ENCODE measurements at places on chromosomes 13 and 19.

GRCh38 chr19:3679581-3679980 is 20.7 kb downstream of the PIP5K1C start:
- DNase-seq, result no peak

DNA sequence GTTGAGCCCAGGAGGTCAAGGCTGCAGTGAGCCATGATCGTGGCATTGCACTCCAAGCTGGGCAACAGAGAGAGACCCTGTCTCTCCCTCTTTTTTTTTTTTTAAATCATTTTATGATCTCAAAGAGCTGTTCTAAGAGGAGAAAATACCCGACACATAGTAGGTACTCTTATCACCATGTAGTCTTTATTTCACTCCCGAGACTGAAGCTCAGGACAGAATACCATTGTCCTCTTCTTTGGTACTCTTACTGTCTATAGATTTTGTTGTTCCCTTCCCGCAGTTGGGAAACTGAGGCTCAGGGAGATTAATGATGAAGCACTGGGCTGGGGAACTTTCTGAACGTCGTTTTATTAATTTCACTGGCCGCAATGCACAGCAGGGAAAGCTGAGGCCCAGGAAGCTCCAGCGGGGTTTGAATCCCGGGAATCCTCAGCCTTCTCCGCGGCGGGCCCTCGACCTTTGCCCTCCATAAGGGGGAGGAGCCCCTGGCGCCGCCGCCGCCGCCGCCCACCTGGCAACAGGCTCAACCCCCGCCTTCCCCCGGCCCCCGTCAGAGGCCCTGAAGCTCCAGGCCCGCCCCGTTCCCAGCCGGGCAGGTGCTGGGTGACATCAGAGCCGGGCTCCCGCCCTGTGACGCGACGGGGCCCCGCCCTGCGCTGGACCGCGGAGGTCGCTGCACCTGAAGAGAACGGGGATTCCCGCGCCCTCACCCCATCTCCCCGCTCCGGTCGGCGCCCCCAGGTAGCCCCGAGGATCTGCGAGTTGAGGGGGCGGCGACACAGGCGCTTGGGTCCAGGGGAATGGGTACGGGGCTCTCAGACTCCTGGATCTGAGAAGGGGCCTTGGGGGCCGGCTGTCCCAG is 1.6 kb downstream of the MYH14 start:
- peak; percentile 91 for DNase-seq

DNA sequence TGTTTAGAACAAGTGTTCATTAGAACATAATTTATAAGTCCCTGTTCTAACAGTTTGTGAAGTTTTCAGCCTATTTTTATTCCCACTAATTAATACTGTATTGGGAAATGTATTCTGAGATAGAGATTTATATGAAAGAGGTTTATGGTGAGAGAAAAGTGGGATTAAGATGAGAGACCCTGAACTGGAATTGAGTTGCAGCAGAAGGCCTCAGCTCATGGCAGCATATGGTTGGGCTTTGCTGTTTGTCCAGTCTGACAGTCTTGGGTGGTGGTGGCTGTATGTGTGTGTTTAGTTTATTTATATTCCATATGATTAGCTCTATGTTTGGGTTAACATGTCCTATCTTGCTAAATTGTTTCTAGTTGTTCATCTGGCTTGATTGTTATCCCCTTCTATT is 575.1 kb downstream of the SLITRK5 start:
- DNase-seq, result no peak

DNA sequence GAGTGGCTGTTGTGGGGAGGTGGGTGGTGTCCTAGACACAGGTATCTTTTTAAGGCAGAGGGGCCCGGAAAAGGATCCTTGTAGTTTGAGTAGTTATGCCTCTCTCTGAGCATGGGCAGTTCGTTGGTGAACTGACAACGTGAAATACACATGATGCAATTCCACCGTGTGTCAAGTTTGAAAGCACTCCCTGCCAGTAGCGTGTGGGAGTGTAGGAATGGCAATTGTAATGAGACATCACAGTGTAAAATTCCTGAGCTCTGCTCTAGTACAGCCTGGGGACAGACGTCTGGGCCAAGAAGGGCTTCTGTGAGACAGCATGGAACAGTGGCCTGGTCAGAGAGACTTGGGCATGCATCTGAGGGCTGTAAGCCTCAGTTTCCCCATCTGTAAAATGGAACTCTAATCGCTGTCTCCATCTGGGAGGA is 10.4 kb upstream of the ASF1B start:
- DNase-seq, result no peak

DNA sequence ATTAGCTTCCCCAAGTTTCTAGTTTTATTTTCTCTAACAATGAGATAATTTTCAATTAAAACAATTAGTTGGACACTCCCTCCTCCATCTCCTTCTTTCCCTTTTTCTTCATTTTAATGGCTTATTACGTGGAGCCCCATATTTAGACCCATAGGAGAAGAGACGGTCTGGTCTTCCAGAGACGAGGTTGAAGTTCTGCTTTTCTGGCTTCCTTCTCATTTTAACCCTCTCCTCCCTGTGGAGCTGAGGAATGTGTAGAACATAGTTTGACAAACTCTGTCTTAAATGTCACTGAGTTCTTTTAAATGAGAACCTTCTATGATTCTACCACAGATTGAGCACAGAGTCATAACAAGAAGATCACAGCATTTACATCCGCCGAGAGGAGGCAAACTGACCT is 86.8 kb downstream of the EDNRB start:
- DNase-seq, result no peak

- peak; percentile 90 for DNase-seq
Measured at GRCh38 chr19:50461066-50461875, 15.0 kb upstream of the EMC10 start.

DNA sequence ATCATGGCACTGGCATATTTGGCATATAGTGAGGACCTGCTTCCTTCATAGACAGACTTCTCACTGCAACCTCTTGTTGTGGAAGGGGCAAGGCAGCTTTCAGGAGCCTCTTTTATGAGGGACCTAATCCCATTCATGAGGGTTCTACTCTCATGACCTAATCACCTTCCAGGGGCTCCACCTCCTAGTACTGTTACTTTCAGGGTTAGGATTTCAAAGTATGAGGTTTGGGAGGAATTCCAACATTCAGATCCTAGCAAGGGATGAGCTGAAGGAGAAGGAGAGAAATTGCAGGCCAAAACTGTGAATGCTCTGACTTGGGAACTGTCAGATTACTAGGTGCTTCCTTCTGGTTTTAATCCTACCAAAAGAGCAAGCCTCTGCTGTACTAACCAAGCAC is 87.8 kb downstream of the LMO7 start:
- DNase-seq, result no peak

GRCh38 chr19:55451163-55451964 is 8.3 kb upstream of the SHISA7 start:
- no peak for DNase-seq

GRCh38 chr19:4362831-4363545 is 19.6 kb downstream of the MPND start:
- no peak for DNase-seq

GRCh38 chr13:94433055-94433961 is 46.2 kb downstream of the DCT start:
- no peak for DNase-seq

DNA sequence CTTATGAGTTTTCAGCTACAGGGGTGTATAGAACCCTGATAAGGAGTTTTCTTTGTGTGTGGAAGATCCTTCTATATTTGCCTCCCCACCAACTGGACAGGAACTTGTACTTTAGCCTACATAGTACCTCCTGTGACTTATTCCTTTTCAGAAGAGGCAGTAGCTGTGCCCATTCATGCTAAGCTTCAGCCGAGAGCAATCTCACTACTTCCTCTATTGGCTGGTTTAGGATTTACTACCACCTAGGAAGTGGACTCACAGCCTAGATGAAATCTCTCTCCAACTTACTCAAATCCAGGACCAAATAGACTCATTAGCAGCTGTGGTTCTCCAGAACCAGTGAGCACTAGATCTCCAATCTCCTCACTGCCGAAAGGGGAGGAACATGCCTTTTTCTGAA is 2.3 kb upstream of the REX1BD start:
- DNase-seq, result no peak

GRCh38 chr19:33809960-33810359 is 13.3 kb downstream of the KCTD15 start:
- DNase-seq, result no peak

GRCh38 chr19:1230783-1231489 is 6.9 kb downstream of the CBARP start:
- no peak for DNase-seq

DNA sequence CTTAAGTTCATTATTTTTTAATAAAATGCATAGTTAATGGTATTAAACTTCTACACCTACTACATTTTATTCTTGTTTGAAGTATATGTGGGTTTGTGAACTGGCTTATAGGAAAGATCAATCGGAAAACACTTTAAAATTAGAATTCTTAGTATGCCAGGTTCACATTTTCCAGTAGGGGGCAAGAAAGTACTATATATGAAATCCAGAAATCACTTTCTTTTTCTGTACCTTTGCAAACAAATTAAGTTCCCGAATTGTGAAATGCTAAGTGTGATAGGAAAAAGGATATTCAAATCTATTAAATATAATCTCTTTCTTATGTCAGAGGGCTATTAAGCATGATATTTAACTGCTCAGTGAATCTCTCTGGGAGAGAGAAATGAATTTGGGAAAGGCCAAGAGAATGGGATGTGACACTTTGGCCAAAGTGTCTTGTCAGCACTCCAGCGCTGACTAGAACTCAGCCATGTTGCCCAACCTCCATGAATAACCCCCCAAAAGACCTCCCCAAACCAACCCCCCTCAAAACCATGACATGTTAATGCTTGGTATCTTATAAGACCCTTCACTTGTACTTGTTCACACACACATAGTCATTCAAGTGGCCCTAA is 122.6 kb upstream of the SLC10A2 start:
- DNase-seq, result no peak

DNA sequence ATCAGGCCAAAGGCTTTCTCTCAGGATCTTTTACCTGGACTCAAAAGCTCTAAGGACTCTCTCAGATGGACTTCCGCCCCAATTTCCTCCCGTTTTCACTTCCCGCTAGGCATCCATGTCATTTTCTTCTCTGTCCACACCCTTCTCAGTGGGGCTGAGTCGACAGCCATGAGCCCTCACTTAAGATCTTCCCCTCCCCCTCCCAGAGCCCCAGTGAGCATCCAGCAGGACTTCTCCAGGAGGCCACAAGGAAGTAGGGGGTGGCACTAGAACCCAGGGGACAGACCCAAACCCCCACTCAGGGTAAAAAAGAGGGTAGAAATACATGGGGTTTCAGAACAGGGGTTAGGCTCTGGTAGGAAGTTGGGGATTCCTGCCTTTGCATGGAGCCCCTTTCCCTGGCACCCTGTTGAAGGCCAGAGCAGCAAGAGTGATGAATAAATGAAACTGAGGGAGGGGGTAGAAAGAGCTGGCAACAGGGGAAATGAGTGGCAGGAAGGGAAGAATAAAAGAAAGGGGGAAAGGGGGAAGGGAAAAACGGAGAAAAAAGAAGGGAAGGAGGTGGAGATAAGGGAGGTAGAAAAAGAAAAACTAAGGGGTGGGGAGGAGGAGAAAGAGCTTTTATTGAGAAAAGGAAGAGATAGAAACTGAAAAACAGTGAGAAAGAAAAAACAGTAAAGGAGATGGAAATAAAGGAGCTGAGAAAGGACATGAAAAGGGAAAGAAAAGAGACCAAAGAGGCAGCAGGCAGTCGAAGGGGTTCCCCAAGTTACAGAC is 42.3 kb downstream of the DEDD2 start:
- no peak for DNase-seq

GRCh38 chr19:49073514-49074378 is 1.2 kb upstream of the KCNA7 start:
- DNase-seq, result no peak

Measured in lower leg skin (tissue), 4 donors.